ENCODE measurements at places on chromosomes 5 and 9.

- DNase-seq = no peak
These were observed 1037.3 kb upstream of the CDH6 start for GRCh38 chr5:30156156-30156555.

DNA sequence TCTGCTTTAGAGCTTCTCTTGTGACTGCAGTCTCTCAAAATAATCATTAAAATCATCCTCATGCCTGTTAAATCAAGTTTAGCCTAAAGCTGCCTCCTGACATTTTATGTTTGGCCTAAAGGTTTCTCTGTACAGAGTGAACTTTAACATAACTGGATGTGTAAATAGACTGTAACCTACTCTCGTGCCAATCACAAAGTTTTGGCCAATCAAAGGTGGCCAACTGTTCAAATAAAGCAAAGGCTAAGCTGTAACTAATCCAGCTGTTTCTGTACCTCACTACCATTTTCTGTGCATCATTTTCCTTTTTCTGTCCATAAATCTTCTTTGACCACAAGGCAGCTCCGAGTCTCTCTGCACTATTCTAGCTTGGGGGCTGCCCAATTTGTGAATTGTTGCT, 86.2 kb downstream of the GCNT1 start:
- DNase-seq = no peak

DNA sequence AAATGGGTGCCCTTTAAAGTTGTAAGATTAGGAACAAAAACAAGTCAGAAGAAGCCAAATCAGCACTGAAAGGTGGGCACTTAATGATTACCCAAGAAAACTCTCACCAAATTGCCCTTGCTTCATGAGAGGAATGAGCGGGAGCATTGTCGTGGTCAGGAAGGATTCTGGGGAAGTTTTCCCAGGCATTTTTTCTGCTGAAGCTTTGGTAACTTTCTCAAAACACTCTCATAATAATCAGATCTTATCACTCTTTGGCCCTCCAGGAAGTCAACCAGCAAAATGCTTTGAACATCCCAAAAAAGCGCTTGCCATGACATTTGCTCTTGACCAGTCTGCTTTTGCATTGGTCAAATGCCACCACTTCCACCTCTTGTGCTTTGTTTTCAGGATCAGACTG, 10.4 kb upstream of the PCDHGC3 start:
- no peak for DNase-seq

- no peak for DNase-seq
These were observed 36.8 kb upstream of the GCNT4 start for GRCh38 chr5:75089137-75089536.

DNA sequence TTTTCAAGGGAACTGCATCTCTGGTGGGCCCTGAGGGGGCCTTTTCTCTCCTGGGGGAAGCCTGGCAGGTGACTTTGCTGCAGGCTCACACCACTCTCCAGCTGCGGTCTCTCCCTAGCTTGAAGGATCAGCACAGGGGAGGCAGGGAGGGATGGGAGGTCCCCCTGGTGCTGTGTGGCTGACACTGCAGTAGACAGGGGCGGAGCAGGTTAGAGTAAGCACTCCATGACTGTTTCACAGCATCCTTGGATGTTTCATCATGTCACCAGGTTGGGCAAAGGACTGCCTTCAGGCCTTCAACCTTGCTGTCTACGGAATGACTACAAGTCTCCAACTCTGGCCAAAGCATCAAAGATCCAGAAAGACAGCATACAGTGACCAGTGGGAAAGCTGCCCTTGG, 470.7 kb downstream of the CDK5RAP2 start:
- DNase-seq = no peak

DNA sequence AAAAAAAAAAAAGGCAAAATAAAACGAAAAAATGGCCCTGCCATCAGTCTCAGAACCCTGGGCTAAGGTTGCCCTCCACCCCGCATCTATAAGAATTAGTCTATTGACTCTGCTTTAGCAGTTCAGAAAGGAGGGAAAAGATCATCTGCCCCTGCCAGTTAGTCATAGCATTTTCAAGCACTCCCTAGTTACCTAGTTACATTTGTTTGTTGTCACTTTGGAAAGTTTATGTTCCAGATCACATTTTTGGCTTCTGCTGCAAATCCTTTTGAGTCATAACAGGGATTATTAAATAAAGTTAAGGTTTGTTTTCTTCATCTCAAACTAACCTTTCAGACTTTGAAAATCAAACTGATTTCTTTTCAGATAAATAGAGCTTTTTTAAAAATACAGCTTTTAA, 52.1 kb downstream of the AQP7 start:
- no peak for DNase-seq

GRCh38 chr5:133331941-133332340, 280.1 kb downstream of the HSPA4 start:
- no peak for DNase-seq

GRCh38 chr9:76032038-76032796, 141.7 kb downstream of the PCSK5 start:
- DNase-seq = no peak
